ENCODE measurements at places on chromosomes 6 and 20.

GRCh38 chr6:1124885-1125284, 187.0 kb upstream of the FOXQ1 start:
- no peak for DNase-seq

DNA sequence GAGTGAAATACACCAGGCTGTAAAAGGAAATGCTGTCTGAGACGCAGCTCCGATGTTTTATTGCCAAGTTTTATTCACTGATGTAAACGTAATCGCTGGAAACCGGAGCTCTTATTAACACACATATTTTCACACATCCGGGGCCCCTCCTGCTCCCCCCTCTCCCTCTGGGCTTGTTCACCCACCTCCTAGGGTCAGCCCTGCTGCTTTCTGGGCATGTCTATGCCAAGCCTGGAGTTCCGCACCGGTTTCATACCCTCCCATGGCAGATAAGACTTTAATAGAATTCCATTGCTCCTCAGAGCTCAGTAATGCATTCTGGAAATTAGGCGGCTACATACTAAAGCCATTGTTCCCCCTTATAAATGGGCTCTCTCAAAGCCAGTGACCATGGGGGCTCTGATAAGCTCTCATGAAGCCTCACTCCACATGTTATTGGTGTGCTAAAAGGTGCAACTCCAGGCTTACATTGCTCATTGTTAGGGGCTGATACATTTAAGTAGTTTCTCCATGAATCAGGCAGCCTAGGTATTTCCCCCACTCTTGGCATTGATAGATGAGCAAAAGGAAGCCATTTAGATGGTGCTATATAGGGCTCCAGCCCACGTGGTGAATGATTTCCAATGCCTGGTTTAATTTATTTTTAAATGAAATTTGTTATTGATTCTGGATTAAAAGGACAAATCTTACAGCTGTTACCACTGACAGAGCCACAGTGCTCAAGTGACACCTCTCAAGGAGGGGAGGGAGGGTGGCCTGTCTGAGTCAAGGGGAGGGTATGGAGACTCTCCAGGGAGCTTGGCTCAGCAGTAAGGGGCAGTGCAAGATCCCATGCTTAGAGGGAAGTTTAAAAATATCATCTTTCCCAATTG, 4.5 kb upstream of the VSTM2L start:
- peak; percentile 62 for DNase-seq

- no peak for DNase-seq
Measured at GRCh38 chr6:33976437-33977360, 169.2 kb downstream of the GRM4 start.

DNA sequence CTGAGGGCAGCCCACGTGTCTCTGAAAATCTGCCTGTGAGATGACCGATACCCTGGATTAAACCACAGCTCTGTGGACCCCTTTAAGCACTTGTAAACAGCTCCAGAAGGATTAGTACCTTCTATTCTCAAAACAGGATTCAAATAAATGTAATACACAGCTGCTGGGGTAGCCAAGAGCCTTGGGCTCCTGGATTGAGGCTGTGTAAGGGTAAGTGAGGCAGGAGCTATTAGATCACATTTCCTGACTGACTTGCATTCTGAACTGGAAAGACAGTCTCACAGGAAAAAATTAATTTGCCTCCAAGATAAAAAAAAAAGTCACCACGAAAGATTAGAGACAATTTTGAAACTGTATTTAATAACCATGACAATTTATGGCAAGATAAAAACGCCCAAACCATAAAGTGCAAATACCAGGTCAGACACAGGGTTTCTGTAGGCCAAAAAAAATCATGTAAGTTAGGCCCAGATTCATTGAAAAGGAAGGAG, 78.0 kb downstream of the TRMT11 start:
- DNase-seq = peak; percentile 27

GRCh38 chr6:37940074-37940847, 120.7 kb downstream of the ZFAND3 start:
- peak; percentile 29 for DNase-seq

- no peak for DNase-seq
Measured at GRCh38 chr6:153275997-153276396, 144.9 kb upstream of the RGS17 start.

GRCh38 chr6:164121527-164121926, 707.0 kb downstream of the QKI start:
- DNase-seq = no peak

GRCh38 chr20:32780749-32781655, 18.8 kb downstream of the DNMT3B start:
- DNase-seq = no peak

- peak; percentile 85 for DNase-seq
Measured at GRCh38 chr6:157613011-157613522, 210.0 kb upstream of the SNX9 start.

DNA sequence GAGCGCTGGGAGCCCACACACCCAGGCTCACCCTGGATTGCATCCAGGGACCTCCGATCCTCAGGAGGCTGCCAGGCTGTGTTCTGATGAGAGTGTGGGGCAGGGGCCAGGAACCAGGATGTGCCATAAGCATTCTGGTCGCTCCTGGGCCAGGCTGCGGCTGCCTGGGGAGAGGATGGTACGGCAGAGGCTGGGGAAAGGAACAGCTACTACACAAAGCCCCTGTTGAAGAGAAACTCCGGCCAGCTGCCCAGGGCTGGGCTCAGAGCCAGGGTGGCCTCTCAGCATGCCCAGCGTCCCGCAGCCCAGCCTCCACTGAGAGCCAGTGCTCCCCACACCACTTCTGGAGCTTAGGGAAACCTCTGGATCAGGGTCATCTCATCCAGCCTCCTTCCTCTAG, 21.7 kb upstream of the OCSTAMP start:
- DNase-seq = no peak

DNA sequence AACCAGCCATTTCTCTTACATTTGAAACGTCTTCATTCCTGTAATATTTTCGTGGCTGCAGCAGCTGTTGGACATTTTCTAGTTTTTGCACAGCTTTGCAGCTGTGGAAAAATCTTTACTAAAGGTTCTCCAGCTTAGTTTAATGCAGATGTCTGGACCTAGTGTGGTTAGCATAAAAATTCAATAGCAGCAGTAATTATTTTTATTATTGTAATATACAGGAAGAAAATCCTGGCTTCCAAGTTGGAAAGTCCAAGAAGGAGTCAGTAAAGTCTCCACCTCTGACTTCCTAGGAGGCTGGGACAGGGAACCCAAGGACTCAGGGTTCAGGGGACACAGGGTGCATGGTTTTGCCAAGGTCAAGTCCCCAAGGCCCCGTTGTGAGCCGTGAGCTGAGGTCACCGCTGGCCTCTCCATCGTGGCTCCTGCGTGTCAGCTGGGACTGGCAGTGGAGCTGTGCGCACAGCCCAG, 230.6 kb downstream of the FNDC1 start:
- DNase-seq = no peak

- DNase-seq = peak; percentile 51
Measured at GRCh38 chr6:36029464-36029863, 1.9 kb downstream of the MAPK14 start.

DNA sequence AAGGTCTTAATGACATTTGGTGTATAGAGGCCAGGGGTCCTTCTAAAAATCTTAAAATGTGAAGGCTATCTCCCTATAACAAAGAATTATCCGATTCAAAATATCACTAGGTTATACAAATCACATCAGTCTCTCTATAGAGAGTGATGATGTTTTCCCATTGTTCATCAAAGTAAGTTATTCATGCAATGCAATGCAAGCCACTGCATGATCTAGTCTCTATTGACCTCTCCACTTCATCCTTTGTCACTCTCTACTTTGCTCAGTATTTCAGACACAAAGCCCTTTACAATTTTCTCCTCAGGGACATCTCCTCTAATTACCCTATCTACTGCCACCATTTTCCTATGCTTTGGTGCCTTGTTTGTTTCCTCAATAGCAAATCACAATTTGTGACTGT, 628.0 kb downstream of the HTR1B start:
- DNase-seq = no peak

DNA sequence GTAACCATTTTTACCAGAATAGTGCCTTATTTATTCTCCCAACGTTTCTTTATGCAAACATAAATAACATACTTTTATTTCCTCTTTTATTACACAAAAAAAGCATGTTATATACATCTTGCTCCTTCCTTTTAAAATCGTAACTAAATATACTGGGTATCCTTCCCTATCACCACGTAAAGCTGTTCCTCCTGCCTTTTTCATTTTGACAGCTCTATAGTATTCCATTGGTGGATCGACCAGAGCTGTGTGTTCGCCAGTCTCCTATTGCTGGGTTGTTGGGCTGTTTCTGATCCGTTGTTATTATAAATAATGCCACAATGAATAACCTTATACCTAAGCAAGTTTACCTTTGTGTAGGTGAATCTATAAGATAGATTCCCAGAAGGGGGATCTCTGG, 46.9 kb upstream of the DDR1 start:
- DNase-seq = no peak

GRCh38 chr6:125486881-125487280, 185.1 kb upstream of the HDDC2 start:
- no peak for DNase-seq

GRCh38 chr6:169898788-169899480, 147.5 kb downstream of the ERMARD start:
- DNase-seq = no peak

DNA sequence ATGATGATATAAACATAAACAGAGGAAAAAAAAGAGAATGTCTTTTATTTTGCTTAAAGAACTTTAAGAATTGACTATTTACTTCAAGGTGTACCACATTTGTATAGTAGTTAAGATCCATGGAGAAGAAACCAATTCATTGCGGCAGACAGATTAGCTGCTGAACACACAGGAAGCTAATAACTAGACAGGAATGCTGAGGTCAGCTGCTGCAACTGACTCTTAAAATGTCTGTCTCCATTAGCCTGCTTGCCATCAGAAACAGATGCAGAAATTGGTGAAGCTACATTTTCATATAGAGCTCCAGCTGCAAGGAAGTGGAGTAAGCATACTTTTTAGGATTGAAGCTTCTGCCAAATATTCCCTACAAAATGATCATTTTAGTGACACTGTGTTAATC, 939.5 kb downstream of the EPHA7 start:
- DNase-seq = peak; percentile 41

- peak; percentile 18 for DNase-seq
Measured at GRCh38 chr20:38751360-38751976, 3.2 kb downstream of the ACTR5 start.

GRCh38 chr6:4380881-4381281, 245.5 kb upstream of the ECI2 start:
- DNase-seq = no peak

DNA sequence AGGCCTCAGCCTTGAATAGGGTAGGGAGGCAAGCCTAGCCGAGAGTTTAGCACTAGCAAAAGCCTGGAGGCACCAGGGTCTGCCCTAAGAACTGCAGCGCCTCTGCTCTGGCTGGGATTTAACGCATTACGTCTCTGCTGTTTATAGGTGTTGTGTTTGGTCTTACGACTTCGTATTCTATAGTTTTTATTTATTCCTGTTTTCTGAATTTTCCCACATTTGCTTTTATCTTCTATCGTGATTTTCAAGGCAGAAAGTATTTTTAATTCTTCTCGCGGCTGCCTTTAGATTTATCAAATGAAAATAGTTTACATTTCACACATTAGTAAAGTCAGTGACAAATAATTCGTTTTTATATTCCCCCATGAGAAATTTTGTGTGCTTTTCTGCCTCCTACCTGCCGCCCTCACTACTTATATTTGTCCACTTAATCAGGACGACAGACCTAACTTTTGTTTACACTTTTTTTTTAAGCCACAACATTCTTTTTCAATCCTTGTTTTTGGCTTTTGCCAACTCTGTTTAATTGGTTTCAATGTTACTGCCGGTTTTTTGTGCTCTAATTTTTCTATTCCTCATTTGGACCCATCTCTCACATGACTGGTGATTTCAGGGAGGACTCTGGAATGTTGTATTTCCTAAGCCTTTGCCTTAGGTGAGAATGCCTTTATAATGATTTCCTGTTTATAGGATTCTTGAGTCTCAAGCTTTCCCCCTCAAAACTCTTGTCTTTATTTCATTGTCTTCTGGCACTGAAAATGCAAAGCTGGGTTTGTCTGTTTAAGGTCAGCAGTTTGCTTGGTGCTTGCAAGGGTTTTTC, 1.3 kb upstream of the LZTS3 start:
- DNase-seq = no peak

DNA sequence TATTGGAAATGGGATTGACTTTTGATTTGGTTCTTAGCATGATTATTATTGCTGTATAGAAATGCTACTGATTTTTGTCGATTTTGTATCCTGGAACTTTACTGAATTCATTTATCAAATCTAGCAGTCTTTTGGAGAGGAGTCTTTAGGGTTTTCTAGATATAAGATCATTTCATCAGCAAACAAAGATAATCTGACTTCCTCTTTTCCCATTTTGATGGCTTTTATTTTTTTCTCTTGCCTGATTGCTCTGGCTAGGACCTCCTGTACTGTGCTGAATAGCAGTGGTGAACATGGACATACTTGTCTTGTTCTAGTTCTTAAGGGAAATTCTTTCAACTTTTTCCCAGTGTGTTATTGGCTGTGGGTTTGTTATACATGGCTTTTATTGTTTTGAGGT, 64.6 kb downstream of the ZC2HC1B start:
- no peak for DNase-seq

DNA sequence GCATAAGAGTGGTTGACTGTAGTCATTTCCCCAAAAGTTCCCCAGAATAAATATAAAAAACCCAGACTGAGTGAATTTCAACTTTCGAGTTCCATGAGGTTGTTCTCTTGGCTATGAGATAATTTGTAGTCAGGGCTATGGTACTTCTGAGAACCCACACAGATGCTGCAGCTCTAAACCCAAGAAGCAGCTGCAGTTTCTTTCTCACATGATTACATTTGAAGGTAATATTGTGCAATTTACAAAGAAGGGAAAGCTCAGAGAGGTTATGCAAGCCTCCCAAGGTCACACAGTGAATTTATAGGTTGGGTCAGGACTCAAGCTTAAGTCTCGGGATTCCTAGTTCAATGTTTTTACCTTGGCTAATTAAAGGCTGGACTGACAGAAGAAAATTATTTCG, 29.7 kb upstream of the CD93 start:
- no peak for DNase-seq

GRCh38 chr6:131255911-131256310, 120.6 kb downstream of the AKAP7 start:
- DNase-seq = peak; percentile 29

GRCh38 chr20:9616833-9617461, 102.6 kb downstream of the LAMP5 start:
- peak; percentile 32 for DNase-seq

GRCh38 chr20:5122873-5123260, 3.1 kb upstream of the PCNA start:
- no peak for DNase-seq

Measured in astrocyte (in vitro differentiated cells and primary cell).